Upper lobe of left lung (tissue), 6 donors: ENCODE measurements at places on chromosomes 7 and 10.

GRCh38 chr10:80072584-80072983, 5.9 kb upstream of the TMEM254 start:
- DNase-seq: no peak
- peaks cover 2% of the 10 kb centered on the region for H3K4me1 ChIP-seq
- H3K27me3 ChIP-seq: no peaks in the 10 kb centered on the region
- no peak overlapping the region for H3K4me3 ChIP-seq

GRCh38 chr7:98203261-98203963, 7.8 kb upstream of the BHLHA15 start:
- H3K27me3 ChIP-seq: no peaks in the 10 kb centered on the region
- DNase-seq: no peak
- no peak overlapping the region for H3K27ac ChIP-seq
- no peak overlapping the region for H3K4me3 ChIP-seq
- H3K4me1 ChIP-seq: no peaks in the 10 kb centered on the region

- H3K27me3 ChIP-seq: no peaks in the 10 kb centered on the region
- peaks cover 4% of the 10 kb centered on the region for H3K4me1 ChIP-seq
- peak; percentile 12 for DNase-seq
These were observed 5.2 kb downstream of the ANTXRL start for GRCh38 chr10:46291817-46292572.

DNA sequence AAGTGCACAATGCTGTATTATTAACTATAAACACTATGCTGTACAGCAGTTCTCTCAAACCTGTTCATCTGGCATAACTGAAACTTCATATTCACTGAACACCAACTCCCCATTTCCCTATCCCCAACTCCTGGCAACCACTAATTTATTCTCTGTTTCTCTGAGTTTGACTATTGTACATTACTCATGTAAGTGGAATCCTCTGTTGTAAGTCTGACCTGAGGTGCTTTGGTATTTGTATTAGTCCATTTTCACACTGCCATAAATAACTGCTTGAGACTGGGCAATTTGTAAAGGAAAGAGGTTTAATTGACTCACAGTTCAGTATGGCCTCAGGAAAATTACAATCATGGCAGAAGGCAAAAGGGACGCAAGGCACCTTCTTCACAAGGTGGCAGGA, 266.3 kb downstream of the PPP1R3A start:
- H3K4me1 ChIP-seq: no peaks in the 10 kb centered on the region
- no peak overlapping the region for H3K4me3 ChIP-seq
- DNase-seq: no peak

DNA sequence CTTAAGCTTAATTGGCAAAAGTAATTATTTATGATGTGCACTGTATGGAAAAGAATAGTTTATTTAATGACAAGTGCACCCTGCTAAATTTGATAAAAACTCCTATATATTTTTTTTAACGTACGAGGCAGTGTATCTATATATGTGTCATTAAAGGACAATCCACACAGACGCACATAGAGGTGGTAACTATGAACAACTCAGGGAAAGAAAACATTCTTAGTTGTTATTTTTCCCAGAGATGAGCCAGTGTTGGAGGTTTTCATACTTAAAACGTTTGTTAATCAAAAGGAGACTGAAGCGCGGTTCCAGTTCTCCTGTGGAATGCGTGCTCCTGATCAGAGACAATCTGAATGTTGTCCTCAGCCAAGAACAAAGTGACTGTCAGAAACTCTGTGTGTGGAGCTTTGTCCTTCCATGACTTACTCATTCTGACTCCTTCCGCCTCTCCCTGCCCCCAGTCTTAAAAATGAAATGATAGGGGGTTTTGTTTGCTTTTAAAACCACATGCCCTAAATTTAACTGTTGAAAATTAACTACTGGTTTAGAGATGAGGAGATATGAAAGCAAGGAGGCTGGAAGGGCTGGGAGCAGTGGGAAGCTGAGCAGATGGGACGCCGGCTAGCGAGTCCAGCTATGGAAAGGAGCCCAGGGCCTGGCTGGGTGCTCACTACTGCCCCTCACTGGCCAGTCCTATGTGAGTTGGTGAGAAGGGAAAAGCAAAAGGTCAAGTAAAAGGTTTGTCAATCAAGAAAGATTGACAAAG, 99.6 kb downstream of the SVIL start:
- H3K36me3 ChIP-seq: no peaks in the 10 kb centered on the region
- H3K4me1 ChIP-seq: peaks cover 16% of the 10 kb centered on the region

DNA sequence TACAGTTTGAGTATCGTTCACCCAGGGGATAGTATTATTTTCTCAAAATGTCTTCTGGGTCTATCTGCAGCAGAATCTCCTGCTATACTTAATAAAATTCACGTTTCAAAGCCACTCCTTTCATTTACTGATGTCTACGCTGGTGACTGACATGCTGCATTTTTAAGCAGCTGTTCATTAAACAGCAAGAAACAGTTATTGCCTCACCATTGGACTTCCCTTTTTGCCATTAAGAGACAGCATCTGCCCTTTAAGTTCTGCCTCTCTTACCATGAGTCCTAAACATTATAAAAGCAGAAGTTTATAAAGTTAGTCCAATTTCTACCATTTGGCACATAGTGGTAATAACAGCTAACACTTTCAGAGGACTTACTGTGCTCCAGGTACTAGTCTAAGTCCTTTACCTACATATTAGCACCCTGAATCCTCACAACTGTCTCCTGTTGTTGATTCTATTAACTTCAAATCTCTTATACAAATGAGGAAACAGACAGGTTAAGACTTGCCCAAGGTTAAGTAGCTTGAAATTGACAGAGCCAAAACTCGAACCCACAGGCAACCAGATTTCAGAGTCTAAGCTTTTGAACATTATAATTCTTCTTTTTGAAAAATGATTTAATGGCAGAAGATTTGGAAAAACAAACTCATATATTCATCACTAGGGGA, 169.5 kb downstream of the SNX13 start:
- H3K36me3 ChIP-seq: no peaks in the 10 kb centered on the region
- no peak for DNase-seq
- no peaks in the 10 kb centered on the region for H3K4me1 ChIP-seq
- H3K27me3 ChIP-seq: no peaks in the 10 kb centered on the region
- H3K4me3 ChIP-seq: no peak overlapping the region
- no peak overlapping the region for H3K27ac ChIP-seq

GRCh38 chr10:63574011-63574410, 52.8 kb downstream of the REEP3 start:
- H3K36me3 ChIP-seq: peaks cover 4% of the 10 kb centered on the region
- H3K4me3 ChIP-seq: no peak overlapping the region
- H3K4me1 ChIP-seq: peaks cover 25% of the 10 kb centered on the region
- peak overlapping the region; percentile 72 for H3K27ac ChIP-seq
- no peak for DNase-seq

- no peak for DNase-seq
- H3K4me3 ChIP-seq: no peak overlapping the region
- no peaks in the 10 kb centered on the region for H3K27me3 ChIP-seq
- no peaks in the 10 kb centered on the region for H3K36me3 ChIP-seq
- H3K4me1 ChIP-seq: no peaks in the 10 kb centered on the region
- H3K27ac ChIP-seq: no peak overlapping the region
These were observed 59.4 kb upstream of the EMX2 start for GRCh38 chr10:117483056-117483590.
